GM19239 (cell line): ENCODE measurements at places on chromosomes 6 and 20.

DNA sequence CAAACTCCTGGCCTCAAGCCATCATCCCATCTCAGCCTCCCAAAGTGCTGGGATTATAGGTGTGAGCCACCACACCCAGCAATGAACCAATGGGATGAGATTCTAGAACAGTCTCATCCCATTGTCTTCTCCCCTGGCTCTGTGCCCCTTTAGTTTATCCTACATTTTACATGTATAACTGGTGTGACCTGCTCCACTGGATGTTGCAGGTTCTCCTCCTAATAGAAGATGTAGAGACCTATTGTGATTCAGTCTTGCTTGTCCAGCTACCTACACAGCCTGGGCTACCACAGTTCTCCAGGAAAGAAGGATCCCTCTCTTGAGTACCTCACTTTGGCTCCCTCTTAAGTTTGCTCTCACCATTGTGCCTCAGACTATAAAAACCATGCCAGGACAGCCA lies 2.0 kb upstream of the FKBPL start:
- no peak for DNase-seq

GRCh38 chr6:128156321-128157111 lies 255.7 kb upstream of the THEMIS start:
- no peak for DNase-seq

GRCh38 chr20:54221353-54221752 lies 13.5 kb downstream of the PFDN4 start:
- no peak for DNase-seq

DNA sequence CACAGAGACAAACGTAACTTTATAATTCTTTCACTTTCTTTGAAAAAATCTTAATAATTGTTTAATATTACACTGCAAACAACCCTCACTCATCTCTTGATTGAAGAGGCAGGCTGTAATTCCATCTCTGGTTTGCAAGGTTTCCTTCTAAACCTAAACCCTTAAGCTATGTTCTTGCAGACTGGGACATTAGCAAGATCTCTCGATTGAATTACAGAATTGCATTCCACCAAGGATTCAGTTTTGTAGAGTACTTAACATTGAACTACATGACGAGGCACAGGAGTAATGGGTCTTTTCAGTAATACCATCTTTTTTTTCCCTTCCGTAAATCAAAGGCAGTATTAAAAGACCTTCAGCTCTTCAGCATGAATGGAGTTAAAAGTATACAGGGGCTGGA lies 111.6 kb upstream of the EEF1E1 start:
- DNase-seq, result no peak

- DNase-seq, result no peak
Measured at GRCh38 chr20:20446001-20446400, 78.1 kb downstream of the INSM1 start.

DNA sequence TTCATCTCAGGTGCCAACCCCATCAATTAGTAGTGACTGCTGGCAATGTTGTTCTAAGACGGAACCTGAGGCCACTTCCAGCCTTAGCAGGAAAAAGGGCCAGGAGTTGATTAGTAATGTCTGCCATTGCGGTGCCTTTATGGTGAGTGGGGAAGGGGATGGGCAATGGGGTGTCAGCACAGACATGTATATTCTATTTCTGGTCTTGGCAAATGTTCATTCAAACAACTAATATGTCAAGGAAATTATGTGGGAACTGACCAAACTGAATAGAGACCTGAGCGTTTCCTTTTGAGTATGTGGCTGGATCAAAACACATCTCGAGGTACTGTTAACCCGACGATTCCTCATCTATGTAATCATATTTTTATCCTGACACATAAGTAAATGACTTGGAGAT lies 34.6 kb upstream of the BMP2 start:
- no peak for DNase-seq

DNA sequence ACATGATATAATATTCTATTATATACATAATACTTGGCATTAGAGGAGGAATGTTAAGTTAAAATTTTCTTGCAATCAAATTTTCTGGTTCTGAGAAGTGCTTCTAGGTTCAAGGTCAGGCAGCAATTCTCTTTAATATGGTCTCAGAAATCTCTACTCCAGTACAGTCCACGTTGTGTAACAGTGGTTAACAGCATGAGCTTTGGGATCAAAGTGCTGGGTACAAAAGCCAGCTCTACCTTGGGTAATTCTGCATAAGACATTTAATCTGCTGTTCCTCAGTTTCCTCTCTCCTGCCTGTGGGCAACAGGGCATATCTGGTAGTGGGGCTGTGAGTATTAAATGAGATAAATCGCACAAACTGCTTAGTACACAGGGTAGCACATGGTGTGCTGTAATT lies 437.8 kb downstream of the CDC5L start:
- DNase-seq, result no peak

DNA sequence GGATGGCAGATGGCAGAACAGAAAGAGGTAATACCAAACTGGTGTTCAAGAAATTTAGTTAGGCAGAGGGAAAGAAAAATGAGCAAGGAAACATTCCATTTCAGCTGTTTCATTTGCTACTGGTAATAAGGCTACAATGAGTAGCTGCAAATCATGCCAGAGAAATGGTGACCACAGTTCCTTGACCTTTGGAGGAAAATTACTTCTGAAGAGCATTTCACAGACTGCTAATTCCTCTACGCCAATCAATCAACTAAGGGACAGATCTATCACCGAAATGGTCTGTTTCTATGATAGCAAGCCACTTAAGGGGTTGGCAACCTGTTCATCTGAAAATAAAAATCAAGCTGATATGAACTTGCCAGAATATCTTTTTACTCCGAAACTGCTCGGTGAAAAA lies 119.5 kb downstream of the PTPRK start:
- DNase-seq, result no peak

GRCh38 chr6:157961153-157961831 lies 20.4 kb upstream of the SYNJ2 start:
- DNase-seq, result no peak

GRCh38 chr6:35055891-35056290 lies 85.2 kb downstream of the TCP11 start:
- DNase-seq, result no peak

DNA sequence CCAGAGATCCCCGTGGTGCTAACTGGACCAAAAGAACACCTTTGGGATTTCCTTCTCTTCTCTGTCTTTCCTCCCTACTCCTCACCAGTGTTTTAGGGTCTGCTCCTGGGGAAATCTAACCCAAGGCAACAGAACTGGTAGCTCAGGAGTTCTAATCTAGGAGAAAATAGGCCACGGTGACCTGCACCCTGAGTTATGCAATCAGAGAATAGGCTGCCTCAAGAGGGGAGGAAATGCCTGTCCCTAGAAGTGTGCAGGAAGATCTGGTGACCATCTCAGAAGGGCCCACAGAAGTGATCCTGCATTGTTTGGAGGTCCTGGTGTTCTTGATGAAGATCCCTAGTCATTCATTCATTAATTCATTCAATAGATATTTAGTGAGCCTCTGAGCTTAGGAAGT lies 3.4 kb downstream of the ETV7 start:
- DNase-seq, result no peak

DNA sequence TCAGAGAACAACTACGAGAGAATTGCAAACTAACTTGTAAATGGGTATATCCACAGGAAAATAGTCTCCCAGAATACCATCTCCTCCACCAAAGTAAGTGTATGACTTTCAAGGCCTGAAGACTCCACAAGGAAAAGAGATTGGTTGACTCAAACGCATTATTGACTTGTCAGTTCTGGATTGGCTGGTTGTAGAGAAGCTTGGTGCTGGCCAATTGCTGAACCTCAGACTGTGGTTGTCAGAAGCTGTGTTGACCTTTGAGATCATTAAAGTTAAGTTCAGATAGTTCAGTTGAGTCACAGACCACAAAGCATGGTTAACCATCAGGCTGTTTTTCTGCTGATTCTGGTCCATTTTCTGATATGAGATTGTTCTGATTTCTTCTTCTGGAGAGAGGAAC lies 388.3 kb downstream of the BMP2 start:
- no peak for DNase-seq

- no peak for DNase-seq
Measured at GRCh38 chr6:167058261-167058660, 59.1 kb downstream of the CEP43 start.

- no peak for DNase-seq
Measured at GRCh38 chr6:134060491-134061106, 8.2 kb upstream of the SLC2A12 start.

GRCh38 chr6:139708337-139709199 lies 334.1 kb upstream of the CITED2 start:
- DNase-seq, result no peak

DNA sequence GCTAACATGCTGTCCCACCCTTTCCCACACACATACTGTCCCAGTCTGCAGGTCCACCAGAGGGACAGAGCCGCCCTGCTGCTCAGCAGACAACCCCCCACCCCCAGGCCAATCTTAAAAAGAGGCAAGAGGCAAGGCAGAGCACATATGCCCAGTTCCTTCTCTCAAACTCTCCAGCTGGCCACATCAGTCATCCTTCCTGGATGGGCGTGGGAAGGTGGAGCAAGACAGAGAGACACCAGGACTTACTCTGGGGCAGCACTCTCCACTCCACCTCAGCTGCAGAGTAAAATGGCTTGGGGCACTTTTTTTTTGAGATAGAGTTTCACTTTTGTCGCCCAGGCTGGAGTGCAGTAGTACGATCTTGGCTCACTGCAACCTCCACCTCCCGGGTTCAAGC lies 10.8 kb downstream of the MOCS3 start:
- DNase-seq, result no peak

GRCh38 chr6:115000736-115001135 lies 657.9 kb upstream of the HS3ST5 start:
- no peak for DNase-seq

DNA sequence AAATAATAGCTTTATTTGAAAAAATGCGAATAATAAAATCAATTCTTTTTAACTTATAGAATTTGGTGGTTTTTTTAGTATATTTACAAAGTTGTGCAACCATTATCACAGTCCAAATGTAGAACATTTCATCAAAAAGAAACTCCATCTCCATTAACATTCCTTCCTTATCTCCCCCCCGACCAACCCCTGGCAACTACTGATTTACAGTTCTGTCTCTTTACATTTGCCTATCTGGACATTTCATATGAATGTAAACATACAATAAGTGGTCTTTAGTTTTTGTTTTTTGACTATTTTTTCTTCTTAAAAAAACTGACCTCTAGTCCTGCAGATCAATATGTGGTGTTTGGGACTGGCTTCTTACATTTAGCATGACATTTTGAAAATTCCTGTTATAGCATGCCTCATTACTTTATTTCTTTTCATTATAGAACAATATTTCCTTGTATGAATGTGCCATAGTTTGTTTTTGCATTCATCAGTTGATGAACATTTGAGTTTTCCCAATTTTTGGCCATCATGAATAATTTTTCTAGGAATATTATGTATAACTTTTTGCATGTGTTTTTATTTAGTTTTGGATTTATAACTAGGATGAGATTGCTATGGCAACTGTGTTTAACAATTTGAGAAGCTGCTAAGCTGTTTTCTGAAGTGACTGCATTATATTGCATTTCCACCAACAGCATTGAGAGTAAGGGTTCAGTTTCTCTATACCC lies 344.7 kb downstream of the NKAIN2 start:
- DNase-seq, result no peak

DNA sequence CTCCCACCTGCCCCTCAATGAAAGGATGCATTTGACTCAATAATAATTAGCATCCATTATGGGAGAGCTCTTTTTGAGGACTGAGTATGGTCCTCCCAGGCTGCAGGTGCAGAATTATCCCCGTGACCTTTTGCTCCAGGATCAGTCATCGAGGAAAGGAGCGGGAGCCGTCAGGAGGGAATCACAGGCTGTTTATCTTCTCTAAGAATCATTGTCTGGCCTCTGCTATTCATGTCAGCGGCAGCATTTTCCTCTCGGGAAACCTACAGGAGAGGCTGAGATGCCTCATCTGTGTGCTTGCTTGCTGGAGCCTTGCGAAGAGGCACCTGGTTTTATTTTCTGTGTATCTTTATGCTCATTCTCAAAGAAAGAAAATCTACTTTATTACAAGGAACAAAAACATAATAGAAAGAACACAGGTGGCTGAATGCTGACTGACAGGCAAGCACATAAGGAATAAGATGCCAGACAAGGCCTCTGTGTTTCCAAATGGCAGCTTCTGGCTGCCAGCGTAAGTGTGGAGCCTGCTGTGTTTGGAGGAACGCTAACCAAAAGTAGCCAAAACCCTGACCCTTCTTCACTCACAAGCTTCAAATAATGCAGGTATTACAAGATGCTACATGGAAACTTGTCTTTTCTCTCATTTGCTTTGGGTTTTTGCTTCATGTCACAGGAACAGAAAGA lies 539.1 kb upstream of the MARCKS start:
- DNase-seq, result no peak

DNA sequence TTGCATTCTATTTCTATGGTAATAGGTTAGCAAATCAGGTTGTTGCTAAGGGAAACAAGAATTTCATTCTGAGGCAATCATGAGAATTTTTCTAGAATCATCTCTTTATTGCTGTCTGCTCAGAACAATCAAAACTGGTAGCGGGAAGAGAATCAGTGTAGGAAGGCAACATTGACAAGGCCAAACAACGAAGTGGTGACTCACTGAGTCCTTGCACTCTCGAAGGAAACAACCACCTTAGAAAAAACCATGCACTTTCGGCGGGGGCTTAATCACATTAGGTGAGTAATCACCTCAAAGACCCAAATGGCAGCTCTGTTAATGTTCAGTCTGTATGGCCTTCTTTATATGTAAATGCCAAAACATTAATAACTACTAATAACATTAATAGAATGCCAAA lies 78.8 kb upstream of the MAP7 start:
- no peak for DNase-seq

DNA sequence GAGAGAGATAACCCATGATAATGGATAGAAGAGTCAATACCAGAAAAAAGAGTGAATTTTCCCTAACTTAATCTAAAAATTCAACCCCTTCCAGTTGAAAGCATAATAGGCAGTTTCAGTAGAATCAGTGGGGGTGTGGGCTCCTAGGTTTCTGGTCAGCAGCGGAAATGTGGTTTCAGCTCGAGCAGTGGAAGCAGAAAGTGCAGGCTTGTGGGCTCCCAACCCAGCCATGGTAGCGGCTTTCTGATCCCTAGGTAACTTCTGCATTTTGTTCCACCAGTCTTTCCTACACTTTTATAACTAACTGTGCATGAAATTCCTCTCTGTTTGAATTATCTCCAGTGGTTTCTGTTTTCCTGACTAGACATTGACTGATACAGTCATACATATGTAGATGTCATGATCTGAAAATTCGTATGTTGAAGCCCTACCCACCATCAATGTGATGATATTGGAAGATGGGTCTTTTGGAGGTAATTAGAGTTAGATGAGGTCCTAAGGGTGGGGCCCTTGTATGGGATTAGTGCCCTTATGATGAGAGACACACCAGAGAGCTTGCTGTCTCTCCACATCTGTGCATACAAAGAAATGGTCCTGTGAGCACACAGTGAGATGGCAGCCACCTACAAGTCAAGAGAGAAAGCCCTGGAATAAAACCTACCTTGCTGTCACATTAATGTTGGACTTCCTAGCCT lies 6.5 kb upstream of the DDO start:
- no peak for DNase-seq
